GM12864 (cell line): ENCODE measurements at places on chromosomes 16 and 17.

DNA sequence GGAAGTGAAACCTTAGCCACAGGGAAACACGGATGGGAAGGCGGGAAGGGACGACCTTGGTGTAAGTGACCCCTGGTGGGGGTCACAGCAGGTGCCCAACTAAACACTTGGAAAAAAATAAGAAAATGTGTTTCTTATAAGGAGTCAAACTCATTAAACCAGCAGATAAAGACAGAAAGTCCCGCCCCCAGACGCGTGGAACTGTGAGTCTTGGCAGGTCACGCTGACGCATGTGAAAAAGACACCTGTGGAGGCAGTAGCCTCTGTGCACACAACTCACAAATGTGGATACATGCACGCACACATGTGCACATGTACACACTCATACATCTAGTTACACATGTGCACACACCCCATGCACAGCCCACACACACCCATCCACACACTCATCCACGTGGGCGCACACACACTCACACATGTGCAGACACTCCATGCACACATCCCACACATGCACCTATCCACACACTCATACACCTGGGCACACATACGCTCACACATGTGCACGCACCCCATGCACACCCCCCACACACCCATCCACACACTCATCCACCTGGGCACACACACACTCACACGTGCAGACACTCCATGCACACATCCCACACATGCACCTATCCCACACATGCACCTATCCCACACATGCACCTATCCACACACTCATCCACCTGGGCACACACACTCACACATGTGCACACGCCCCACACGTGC lies 432.4 kb downstream of the SOX9 start:
- DNase-seq, result no peak

- no peak for DNase-seq
Measured at GRCh38 chr16:56192635-56192945, 1.3 kb downstream of the GNAO1 start.

GRCh38 chr16:53953336-53953735 lies 249.4 kb downstream of the FTO start:
- DNase-seq, result no peak

DNA sequence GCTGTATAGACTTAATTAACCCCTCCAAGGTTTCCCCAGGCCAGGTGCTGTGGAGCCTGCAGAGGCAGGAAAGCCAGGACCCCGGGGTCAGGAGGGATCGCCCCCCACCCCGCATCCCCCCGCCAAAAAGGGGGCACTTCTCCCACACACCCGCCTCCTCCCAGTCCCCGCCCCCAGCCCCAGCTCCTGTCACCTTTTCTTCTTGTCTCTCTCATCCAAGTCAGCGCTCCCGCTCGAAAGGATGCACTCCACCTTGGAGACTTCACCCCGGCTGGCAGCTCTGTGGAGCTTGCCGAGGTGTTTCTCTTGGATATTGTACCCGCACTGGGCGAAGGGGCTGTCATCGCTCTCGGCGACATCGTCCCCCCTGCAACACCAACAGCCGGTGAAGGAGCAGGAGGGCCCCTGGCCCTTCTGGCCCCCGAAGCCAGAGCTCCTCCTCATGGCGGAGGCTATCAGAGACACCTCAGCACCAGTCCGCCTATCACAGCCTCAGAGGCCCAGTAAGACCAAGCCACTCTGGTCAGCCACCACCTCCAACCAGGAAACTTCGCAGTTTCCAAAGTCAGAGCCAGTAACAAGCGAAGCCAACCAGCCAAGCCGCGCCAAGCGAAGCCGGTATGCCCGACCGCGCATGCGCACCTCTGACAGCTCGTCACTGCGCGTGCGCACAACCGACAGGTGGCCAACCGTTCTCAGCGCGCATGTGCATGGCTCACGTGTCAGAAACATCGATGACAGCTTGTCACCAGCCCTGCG lies 52.5 kb downstream of the SHCBP1 start:
- no peak for DNase-seq

DNA sequence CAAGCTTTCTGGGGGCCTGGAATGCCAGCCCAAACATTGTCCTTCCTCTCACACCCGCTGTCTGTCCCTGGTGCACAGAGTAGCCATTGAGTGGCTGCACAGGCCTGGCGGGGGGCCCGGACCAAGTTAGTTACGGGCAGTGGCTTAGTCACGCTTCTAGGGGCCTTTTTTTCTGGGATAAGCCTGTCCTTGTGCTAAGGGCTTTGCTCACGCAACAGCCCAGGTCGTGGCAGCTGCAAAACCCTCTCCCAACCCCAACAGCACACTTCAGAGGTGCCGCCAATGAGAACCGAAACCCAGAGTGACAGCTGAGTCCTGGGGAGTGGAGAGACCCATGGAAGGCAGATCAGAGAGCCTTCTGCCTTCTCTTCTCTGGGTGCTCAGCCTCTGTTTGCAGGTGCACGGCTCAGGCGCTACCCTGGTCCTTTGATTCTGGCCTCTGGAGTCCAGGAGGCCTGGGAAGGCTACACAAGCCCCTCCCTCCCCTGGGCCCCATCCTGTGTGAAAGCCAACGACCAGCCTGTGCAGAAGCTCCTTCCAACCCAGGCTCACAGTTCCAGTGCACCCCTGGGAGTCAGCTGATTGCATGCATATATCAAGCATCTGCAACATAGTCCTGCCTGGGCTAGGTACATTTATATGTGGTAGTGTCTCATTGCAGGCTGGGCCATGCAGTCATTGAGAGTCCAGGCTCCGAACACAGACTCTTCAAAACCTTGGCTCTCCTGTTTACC lies 9.1 kb downstream of the WSCD1 start:
- no peak for DNase-seq

DNA sequence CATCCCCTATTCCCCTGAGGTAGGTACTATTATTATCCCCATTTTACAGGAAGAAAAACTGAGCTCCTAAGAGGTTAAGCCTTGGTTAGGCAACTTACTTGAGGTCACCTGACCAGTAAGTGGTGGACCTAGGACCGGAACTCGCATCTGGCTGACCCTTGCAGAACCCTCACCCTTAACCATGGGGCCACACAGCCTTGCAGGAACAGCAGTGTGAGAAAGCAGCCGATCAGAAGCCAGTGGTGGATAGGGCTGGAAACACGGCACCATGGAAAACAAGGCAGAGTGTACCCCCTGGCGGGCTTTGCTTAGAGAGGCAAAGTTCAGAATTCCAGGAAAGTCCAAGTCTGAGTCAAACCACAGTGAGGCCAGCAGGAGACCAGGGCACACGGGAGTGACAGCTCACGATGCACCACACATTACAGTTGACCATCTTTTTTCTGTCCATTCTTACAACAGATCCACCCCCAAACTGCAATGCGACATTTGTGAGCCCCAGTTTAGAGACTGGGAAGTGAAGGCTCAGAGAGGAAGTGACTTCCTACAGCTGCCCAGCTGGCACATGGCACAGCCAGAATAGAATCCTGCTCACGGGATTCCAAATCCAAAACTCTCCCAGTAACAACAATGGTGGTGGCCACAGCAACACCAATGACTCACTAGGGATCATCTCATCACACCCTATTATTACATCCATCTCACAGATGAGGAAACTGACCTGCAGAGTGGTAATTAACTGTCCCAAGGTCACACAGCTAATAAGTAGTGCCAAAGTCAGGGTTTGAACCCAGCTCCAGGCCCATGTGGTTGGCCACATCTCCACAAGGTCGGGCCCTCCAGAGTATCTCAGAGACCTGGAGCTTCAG lies 20.3 kb downstream of the KIFC3 start:
- no peak for DNase-seq

DNA sequence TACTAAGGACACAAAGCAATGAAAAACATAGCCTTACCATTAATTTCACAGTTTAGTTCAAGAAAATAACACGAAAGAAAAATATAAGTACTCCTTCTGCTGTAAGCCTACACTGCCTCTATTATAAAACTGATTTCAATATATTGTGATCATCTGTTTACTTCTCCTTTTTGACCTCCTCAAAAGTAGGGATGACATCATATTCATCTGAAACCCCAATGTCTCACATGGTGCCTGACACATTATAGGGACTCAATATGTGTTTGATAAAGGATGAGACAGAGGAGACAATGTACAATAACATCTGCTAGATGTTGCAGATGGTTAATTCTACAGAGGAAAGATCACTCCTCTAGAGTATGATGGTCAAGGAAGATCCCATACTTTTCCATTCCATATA lies 118.4 kb upstream of the NOG start:
- no peak for DNase-seq

DNA sequence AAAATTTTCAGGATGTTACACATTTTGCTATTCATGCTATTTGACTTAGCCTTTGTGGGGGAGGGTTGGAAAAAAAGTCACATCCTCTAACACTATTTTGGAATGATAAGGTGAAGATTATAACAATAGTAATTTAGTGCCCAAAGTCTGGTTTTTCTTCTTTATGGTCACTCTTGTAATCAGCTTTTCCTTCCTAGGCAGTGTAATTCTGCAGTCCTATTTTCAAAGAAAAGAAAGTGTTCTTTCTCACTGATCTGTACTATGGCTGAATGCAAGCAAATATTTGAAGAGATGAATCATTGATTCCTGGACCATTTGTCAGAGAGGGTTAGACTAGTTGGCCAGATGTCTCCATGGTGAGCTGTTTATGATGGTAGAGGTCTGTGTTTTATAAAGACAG lies 8.4 kb downstream of the RSPRY1 start:
- no peak for DNase-seq

DNA sequence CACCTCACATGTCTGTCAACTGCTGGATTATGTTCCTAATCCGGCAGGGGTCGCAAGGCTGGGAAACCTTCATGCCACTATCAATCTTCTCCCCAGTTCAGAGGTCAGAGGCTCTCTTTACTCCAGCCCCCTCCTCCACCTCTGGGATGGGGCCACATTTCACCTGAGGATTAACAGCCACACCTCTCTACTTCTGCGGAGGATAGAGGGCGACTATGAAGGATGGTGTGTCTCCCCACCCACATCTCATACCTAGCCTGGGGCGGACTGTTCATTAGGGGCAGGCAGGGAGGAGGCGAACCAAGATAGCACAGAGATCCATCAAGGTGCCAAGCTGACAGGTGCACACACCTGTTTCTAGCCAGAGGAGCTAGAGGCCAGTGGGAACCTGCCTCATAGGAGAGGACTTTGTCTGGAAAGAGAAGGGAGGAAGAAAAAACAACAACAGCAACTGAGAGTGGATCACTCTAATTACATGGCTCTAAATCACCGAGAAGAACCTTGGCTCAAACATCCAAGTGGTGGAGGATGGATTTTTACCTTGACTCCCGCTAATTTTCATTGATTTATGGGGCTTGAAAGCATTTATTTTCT lies 41.9 kb upstream of the SKAP1 start:
- no peak for DNase-seq

GRCh38 chr17:79695293-79695790 lies 35.4 kb upstream of the ENPP7 start:
- DNase-seq, result no peak

- DNase-seq, result no peak
Measured at GRCh38 chr16:68290450-68290849, 20.3 kb downstream of the SLC7A6OS start.

DNA sequence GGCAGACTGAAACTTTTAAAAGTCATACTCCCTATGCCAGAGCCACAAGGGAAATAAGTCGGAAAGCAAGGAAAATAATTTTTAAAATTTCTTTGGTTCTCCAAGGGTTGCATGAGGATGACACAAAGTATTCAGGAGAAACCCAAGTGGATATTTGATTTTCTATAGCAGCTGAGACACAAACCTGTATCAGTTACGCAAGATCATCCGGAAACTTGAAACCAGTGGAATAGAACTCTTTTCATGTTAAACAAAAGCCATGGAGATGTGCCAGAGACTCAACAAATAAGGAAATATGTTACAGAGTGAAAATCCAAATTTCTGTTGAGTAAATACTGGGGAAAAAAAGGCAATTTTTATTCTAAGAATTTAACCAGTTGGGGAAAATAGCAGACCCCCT lies 294.7 kb downstream of the KIF2B start:
- no peak for DNase-seq

- no peak for DNase-seq
Measured at GRCh38 chr17:36627101-36627500, 25.7 kb downstream of the MRM1 start.

DNA sequence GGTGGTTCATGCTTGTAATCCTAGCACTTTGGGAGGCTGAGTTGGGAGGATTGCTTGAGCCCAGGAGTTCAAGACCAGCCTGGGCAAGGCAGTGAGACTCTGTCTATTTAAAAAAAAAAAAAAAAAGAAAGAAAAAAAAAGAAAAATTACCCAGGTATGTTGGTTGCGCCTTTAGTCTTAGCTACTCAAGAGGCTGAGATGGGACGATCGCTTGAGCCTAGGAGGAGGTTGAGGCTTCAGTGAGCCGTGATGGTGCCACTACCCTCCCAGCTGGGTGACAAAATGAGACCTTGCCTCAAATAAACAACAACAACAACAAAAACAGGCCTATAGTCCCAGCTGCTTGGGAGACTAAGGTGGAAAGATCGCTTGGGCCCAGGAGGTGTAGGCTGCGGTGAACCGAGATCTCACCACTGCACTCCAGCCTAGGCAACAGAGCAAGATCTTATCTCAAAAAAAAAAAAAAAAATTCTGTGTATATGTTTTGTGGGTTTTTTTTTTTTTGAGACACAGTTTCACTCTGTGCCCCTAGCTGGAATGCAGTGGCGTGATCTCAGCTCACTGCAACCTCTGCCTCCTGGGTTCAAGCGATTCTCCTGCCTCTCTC lies 12.5 kb upstream of the ANKRD40CL start:
- DNase-seq, result no peak

- DNase-seq, result no peak
Measured at GRCh38 chr17:30573603-30574175, 96.5 kb downstream of the GOSR1 start.

- DNase-seq, result no peak
Measured at GRCh38 chr16:12964461-12964860, 63.1 kb downstream of the SHISA9 start.
